Activated naive CD4-positive, alpha-beta T cell treated with Interleukin-2 at 50 U/mL for 16 hours (primary cell): ENCODE measurements at places on chromosomes 1 and 21.

DNA sequence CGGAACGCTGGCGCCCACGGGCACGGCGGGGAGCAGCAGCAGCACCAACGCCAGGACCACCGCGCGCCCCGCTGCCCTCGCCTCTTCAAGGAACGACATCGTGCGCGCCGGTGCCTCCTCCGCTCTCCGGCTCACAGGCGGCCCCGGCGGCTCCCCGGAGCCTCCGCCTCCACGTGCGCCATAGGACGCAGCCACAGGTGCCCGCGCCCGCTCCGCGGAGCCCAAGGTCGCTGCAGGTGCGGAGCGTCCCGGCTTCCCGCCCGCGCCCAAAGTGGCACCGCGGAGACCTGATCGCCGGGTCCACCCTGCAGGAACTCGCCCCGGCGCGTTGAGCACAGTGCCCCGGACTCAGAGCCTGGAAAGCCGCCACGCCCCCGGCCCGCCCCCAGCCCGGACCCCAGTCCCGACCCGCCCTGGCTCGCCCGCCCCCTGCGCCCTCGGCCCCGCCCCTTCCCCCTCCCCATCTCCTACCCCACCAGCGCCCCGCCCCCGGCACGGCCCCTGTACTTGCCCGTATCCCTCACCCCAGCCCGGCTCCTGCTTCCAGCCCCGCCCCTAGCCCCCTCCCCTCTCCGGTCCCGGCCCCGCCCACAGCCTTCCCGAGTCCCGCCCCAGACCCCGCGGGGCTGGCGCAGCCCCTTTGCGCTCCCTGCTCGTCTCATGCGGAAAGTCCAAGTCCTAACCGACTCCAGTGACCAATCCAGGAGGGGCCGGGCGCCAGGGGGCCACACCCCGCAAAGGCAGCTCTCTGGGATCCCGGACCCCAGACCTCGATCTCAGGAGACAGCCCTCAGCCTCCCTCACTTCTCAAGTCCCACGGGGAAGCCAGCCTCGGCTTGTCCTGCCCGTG is at the start of gene MEGF6:
Gene MEGF6 (minus strand): TSS at position 339 of the 850 bp plus-strand sequence. CDS start 240 bp downstream, at position 99.
- DNase-seq: peak; percentile 63

DNA sequence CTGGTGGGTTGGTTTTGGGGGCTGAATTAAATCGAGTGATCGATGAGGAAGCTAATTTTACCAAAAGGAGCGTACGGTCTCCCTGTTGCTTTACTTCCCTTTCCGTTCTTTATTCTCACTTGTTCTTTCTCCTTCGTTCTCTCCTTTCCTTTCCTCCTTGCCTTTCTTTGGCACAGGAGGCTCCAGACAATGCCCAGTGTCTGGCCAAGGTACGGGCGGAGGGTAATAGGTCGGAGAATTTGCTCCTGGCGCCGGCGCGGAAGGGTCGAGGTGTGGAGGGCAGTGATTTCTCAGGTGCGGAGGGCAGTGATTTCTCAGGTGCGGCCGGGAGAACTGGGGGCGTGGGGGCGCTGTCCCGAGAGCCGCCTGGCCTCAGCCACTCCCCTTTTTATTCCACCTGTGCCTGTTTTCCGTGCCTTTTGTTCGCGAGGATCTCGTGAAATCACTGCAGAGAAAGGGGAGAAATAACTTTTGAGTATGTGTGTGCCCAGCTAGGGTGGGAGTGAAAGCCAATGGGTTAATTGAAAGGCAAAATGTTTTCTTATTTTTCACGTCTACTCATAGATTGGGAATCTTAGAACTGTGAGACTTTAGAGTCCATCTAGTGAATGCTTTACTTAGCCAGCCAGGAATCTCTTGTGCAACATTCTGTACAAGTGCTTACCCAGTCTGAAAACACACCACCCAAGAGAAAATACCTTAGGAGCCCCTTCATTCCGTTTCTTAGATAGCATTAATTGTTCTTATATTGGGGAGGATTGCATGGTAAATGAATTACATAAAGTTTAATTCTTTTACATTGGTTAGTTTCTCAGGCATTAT is 1.3 kb downstream of the FNBP1L start:
- DNase-seq: no peak

- no peak for DNase-seq
Observed at GRCh38 chr21:42120903-42121535, 49.9 kb downstream of the UMODL1 start.

- DNase-seq: no peak
Observed at GRCh38 chr1:181206979-181207790, 118.7 kb downstream of the IER5 start.

DNA sequence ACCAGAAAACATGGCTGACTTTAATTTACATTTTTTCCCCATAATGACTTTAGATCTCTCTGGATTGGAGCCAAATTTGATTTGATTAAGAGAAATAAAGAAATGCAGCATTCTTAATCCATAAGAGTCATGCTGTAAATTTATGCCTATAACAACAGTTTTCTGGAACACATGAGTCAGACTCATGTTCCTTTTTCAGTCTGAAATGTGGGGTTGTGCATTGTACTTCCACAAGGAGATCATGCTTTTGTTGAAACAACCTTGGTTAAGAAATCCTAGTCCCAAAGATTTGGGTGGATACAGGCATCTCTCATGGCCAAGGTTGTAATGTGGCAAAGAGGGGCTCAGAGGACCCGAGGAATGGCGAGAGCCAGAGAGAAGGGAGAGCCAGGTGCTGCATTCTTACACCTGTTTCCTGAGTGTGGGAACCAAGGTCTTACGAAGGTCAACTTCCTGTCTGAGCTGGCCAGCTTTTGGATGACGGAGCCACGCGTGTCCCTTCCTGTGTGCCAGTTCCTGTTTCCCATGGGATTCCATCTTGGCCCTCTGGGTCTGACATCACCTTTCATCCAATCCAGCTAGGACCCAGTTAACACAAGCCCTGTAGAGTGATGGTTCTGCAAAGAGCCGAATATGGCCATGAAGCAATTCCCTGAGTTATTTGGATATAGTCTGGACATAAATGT is 23.1 kb downstream of the CLDN14 start:
- no peak for DNase-seq

DNA sequence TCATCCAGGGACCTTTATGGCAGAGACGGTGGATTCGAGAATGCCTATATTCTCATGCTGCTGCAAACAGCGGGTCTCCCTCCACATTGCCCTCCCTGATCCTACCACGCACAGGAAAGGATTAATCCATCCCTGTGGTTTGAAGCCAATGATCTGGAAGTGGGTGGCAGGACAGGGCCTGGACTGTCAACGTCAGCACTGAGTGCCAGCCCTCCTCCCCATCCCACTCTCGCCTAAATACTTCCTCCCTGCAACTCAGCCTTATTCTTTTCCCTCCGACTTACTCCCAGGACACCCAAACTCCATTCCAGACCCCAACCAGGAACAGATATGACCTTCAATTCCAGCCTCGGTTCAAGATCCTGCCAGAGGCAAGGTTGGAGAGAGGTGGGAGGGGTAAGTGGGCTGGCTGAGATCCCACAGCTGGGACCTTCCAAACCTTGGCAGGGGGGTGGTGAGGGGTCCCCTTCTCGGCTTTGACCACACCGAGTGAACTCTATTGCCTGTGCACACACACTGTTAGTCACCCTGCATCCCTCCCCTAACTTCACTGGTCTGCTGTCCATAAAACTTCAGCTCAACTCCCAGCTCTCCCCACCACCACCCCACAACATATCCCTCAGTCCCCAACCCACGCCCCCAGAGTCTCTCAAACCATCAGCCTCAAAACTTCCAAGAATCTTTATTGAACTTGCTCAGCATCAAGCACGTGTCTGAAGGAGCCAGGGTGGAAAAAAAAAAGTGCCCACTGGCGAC is 2.4 kb upstream of the S100A5 start:
- no peak for DNase-seq

DNA sequence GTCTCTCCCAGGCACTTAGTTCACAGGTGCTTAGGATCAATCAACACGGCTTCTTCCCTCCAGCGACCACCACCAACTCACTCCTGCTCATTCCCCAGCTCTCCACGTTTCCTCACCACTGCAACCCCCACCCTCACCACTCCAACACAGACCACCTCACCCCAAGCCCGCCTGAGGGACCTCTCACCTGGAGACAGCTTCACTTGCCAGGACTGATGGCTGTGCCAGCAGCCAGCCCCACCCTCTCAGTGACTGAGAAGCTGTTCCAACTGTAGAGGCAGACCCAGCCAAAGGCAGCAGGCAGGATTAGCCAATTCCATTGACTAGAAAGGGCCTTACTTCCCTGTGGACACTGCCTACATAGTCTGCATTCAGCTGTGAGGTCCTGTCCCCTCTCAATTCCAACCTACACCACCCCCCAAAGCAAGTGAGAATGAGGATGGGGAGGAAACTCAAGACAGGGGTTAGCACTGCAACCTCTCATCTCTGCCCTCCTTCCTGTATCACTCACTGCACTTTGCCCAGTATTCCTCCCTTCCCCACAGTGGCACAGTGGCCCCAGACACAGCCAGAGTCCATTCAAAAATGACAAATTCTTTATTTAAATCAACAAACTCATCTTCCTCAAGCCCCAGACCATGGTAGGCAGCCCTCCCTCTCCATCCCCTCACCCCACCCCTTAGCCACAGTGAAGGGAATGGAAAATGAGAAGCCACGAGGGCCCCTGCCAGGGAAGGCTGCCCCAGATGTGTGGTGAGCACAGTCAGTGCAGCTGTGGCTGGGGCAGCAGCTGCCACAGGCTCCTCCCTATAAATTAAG is 7.6 kb downstream of the TAGLN2 start:
- no peak for DNase-seq

DNA sequence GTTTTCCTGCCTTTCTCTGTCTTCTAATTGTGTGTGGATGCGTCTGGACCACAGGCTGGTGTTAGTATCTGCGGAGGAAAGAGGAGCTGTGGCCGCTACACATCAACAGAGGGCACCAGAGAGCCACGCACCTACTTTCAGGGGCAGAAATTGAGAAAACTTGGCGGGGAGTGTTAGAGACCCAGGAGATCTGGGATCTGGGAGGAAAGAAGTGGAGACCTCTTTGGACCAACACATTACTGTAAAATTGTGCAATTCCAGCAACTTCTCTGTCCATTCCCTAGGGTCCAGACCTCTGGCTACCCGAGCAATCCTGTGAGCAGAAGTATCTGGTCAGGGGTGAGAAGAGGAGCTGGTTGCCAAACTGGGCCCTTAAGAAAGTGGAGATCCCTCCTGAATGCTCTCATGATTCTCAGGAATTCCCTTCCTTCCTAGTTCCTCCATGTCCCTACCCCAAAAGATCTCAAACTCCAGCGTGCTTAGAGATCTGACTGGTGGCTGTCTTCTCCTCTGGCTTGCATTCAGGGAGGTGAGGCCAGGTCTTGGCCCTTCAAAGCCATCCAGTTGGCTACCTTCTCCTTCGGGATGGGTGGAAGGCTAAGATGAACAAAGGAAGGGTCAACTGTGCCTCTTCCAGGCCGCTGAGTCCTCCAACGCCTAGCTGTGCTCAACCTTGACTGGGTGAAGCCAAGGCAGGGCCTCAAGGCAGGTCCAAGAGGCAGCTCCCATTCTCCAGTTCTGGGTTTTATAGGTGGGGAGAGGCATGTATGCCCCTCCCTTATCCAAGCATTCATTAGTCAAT is 1.2 kb upstream of the KIRREL1 start:
- DNase-seq: peak; percentile 29

GRCh38 chr1:228374711-228375577 is 31.7 kb downstream of the TRIM11 start:
- DNase-seq: no peak

- no peak for DNase-seq
Observed at GRCh38 chr1:155392898-155393411, 72.3 kb downstream of the RUSC1 start.

DNA sequence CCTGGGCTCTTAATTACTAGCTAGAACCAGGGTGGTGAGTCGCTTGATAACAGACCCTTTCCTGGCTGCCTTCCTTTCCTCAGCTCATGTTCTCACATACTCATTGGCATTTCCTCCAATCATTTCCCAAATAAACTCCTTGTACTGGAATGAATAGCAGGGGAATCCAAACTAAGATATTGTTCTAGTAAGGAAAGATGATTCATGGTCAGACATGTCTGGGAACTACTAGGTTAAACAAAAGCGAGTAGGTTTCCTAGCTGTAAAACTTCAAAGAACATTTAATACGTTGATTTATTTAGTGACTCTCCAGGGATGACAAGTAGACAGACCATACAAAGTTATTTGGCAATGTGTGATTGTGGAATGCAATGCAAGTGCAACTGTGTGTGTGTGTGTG is 121.2 kb upstream of the KCNJ6 start:
- DNase-seq: no peak

DNA sequence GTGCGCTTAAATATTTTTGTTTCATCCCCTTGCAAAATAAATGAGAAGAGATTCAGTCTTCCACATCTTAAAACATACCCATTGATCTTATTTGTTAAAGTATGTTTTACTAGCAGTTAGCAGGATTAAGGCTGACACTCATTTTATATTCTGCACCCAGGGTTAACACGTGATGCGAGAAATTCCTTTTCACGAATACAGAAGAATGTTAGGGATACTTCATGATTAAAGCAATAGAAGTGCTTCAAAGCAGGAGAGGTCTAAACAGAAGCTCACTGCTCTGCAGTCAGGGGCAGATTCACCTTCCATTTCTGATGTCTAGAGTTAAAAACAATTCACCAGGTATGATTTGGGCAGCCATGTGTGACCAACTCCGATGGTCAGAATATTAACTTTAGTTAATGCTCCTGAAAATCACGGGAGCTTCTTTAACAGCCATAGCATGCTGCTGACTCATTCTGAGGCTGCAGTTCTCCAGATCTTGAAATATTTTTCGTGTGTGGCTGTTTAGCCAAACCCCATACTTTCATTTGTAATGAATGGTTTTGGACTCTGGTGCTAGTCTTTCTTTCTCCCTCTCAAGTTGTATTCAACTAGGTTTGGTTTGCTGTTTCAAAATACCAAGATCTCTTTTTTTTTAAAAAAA is 19.7 kb downstream of the BCAR3 start:
- DNase-seq: no peak

DNA sequence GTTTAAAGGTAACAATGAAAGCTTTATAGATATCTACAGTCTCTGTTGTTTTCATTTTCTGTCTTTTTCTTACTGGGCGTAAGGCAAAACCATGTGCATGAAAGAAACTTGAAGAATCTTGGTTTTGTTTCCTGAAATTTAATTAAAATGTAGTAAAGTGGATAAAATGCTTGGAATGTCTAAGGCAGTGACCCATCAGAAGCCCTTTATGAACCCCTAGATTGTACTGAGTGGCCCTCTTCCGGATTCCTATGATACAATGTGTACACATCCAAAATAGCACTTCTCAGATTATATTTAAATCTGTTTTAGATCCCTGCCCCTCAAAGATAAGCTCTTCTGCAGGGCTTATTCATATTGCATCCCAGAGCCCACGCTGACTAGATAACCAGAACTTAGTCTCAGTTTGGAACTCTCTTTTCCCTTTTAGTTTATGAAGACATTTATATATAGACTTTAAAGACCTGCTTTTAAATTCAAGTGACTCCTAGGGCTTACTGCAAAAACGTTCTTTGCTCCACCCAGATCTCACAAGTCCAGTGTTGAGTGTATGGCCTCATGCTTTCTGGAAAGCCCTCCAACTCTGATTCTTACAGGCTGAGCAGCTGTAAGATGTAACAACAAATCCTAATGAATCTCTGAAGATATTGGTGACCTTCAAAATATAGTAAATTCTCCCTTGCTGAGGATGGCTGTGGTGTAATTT is 142.9 kb downstream of the LRRC7 start:
- no peak for DNase-seq
